T-helper 2 cell (primary cell): ENCODE measurements at places on chromosomes 3 and 15.

- DNase-seq: no peak
Measured at GRCh38 chr15:70347321-70348225, 249.9 kb upstream of the TLE3 start.

- DNase-seq: no peak
Measured at GRCh38 chr15:29926083-29926388, 103.8 kb upstream of the TJP1 start.

- DNase-seq: no peak
Measured at GRCh38 chr3:187878772-187879518, 133.7 kb upstream of the BCL6 start.

- no peak for DNase-seq
Measured at GRCh38 chr3:127083778-127084397, 101.0 kb downstream of the PLXNA1 start.

DNA sequence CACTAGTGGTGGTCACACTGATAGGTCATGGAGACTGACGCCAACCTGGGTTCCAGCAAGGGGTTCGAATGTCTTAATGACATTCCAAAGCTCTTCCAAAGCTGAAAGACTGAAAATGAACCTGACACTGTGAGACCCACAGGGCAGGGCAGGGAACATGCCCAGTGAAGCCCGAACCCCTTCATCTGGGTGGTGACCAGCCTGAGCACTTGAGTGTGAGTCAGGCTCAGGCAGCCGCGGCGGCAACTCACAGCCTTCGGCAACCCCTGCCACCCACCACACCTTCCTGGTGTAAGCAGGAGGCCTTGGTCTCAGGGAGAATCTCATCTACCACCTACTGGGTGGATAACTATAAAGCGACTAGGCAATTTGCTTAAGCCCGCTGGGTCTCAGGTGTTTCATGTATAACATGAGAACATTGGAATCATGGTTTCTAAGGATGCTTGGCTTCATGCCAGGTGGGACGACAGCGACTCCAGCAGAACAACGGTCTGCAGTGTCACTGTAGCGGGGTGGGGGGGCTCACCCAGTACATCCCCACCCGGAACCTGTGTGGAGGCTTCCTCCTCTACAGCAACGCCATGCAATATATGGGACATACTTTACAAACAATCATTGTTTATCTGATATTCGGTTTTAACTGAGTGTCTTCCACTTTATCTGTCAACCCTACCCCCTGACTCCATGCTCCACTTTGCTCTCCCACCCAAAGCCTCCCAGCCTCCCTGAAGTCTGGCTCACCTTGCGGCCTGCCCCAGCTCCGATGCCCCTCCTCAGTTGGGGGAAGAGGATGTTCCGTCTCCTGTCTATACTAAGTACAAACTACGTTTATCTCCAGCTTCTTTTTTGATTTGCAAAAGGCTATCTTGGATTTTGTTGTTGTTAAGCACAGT is 125.0 kb upstream of the MEF2A start:
- DNase-seq: no peak

GRCh38 chr3:85074003-85074402 is 115.2 kb downstream of the CADM2 start:
- DNase-seq: no peak

DNA sequence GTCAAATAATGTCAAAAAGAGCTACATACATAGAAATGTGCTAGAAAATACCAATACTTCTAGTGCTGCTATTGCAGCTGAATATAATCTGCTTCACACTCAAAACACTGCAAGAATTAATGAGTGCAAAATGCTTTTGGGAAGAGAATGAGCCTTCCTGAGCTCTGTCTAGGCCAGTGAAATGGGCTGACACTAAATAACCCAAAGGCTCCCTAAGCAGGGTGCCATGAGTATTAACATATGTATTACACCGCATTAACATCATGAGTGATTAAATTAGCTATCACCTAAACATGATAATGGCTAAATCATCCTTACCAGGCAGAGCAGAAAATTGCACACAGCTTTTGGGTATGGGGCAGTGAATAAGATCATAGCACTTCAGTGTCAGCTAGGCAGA is 806.3 kb upstream of the NECTIN3 start:
- no peak for DNase-seq

DNA sequence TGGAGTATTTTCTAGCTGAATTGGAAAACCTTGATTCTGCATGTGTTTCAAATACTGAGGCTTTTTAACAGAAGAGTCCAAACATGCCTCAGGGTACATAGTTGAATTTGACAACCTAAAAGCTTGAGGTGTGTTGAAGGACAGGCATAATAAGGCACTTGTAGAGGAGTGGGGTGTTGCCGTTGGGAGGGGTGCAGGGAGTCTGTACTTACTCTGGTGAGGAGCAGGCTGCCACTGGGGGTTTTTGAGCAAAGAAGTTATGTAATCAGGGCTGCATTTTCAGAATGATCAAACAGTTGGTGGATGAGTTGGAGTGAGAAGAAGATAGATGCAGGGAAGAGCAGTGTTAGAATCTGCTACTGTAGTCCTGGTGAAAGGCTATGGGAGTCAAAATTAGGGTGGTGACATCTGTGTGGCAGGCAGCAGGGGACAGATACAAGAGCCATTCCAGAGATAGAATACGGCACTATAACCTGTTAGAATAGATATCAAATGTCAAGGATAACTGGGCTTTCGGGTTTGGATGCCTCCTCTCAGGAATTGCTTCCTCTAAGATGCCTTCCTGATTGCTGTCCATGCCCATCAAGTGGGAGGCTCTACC is 161.6 kb downstream of the GHSR start:
- no peak for DNase-seq

DNA sequence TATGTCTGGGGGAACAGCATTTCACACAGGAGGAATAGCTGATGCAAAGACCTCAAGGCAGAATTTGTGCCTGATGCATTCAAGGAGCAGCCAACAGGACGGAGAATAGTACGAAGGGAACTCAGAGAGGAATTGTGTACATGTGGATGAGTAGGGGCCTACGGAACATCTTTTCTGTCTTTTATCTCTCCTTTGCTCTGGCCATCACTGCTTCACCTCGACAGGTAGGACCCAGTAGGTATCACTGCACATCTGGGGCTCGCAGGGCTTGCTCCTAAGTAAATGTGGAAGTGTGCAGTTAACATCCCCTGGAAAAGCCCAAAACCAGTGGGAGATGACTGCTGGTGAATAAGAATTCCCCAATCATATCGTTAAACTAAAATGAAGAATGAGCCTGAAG is 56.4 kb upstream of the POU1F1 start:
- DNase-seq: no peak

- no peak for DNase-seq
Measured at GRCh38 chr3:4417449-4417848, 49.6 kb downstream of the SUMF1 start.

DNA sequence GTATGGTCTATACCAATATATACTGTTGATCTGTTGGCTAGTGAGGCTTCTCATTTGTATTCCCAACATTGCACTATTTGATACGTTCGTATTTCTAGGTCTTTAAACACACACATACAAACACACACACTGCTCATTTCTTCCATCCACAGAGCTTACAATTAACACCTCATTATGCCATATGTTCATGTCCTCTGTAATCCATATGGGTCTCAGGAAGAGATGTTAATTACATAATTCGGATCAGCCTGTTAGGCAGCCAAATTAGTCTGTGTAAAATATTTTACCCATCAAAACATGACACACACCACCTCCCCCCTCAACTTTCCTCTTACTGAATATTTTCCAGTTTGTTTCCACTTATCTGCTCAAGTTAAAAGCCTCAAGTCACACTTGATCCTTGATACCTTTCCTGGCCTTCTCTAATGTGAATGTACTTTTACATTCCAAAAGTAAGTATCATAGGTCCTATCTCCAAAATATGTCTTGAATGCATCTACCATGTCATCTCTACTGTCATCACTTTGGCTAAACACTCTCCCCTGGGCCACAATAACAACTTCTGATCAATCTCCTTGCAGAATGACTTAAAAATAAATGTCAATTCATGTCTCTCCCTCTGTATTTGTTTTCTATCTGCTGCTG is 28.2 kb downstream of the EOGT start:
- no peak for DNase-seq

DNA sequence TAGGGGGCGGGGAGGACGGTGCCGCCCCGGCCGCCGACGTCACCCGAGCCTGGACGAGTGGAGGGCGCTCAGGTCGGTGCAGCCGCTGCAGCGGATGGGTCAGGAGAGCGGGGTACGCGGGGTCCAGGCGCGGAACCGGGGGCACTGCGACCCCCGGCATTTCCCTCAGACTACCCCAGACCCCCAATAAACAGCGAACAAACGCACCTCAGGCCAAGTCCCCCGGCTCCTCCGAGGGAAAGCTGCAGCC is 78.9 kb downstream of the IQSEC1 start:
- DNase-seq: no peak

DNA sequence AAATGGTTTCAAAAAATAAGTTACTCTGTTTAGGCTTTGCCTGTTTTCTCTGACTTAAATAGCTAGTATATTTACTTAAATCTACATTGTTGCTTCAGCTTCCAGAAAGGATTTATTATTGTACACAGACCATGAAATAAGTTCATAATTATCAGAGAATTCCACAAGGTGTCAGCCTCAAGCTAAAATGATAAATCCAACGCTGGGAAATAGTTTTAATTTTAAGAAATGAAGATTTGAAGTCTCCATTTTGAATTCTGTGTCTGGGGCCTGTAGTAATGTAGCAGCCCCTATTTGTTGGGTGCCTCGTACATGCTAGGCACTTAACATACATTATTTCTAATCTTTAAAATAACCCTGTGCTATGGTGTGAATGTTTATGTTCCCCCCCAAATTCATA is 92.6 kb upstream of the KCNMB2 start:
- DNase-seq: no peak

DNA sequence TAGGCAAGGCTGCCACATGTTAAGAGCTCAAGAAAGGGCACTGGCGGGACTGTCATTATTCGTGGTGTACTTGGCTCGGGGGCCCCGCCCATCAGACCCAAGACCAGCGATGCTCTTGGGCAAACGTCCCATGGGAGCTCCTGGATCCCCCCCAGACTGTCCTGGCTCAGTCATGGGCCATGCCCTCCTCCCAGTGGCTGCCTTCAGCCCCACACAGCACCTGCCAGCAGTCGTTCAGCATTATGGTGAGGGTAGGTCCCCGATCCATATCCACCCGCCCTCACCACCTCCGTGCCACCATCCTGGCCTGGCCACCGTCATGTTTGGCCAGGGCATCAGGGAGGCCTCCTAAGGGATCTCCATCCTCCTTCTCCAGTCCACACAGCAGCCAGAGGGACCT is 51.4 kb upstream of the IQSEC1 start:
- no peak for DNase-seq

DNA sequence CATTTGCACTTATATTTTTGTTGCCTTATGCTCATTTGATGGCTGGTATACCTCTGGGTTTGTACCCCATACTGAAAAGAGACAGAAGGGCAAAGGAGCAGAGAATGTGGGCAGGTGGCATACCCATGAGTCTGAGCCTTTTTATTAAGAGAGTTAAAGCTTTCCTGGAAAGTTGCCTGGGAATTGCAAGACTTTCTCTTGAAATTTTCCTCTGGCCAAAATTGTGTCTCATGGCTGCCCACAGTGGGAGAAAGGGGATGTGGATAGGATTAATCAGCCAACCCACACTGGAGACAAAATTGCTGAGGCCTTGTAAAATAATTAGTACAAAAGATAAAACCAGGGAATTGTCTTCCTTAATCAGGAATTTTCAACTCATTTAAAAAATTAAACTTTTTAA is 8.2 kb upstream of the NMD3 start:
- no peak for DNase-seq

DNA sequence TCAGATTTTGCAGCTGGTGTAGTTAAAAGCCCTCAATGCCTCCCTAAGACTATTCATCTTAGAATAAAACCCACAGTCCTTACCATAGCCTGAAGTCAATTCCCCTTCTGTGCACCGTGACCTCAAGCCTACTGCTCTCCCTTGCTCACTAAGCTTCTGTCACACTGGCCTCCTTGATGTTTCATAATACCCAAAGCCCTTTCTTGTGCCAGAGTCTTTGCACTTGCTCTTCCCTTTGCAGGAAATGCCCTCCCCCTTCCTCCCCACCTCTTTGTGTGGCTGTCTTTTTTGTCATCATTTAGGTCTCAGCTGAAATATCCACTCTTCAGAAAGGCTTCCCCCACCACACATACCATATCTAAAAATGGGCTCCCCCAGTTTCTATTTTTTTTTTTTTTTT is 4.2 kb upstream of the PLEKHO2 start:
- peak; percentile 82 for DNase-seq

GRCh38 chr3:151351648-151352047 is 22.3 kb upstream of the P2RY13 start:
- DNase-seq: no peak

- DNase-seq: no peak
Measured at GRCh38 chr3:40846451-40846850, 321.7 kb downstream of the ZNF621 start.

- DNase-seq: no peak
Measured at GRCh38 chr3:43962043-43962442, 271.3 kb downstream of the ABHD5 start.

- DNase-seq: no peak
Measured at GRCh38 chr15:89671687-89672086, 7.5 kb downstream of the PLIN1 start.

DNA sequence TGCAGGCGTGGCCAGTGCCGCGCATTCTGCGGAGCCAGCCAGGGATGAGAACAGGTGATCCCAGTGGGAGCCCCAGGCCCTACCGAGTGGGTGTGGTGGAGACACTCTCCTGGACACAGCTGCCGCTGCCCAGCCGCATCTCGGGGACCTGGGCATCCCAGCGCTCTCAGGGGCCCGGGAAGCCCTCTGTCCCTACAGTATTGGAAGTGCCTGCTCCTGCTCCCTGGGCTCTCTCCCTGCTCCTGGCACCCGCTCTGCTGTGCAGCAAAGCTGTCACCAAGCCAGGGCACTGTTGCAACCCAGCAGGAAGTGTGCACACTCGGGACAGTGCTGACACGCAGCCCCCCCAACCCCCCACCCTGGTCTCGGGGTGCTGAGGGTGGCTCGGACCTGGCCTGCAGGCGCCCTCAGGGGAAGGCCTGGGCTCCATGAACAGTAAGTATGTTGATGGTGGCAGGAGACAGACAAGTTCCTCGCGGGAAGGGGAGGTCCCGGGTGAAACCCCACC is 1177.4 kb upstream of the GBE1 start:
- DNase-seq: no peak

DNA sequence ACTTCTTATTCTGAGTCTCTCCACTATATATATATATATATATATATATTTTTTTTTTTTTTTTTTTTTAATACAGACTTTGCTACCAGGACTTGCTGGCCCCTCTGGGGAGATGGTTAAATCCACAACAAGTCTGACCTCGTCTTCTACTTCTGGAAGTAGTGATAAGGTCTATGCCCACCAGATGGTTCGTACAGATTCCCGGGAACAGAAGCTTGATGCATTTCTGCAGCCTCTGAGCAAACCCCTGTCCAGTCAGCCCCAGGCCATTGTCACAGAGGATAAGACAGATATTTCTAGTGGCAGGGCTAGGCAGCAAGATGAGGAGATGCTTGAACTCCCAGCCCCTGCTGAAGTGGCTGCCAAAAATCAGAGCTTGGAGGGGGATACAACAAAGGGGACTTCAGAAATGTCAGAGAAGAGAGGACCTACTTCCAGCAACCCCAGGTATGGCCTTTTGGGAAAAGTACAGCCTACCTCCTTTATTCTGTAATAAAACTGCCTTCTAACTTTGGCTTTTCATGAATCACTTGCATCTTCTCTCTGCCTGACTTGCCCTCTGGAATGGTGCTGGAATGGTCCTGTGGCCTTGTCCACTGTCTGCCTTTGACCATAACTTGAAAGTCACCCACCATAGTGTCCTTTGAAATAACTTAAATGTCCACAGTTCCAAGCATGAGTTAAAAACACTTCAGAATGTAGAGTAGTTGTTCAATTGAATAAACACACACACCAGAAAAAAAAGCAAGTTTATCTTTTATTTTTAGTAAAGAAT is 32.4 kb downstream of the MLH1 start:
- DNase-seq: no peak
